ENCODE measurements at places on chromosomes 7 and 10.

- no peak for DNase-seq
These were observed 132.6 kb downstream of the RGS10 start for GRCh38 chr10:119409906-119410305.

- DNase-seq = no peak
These were observed 151.3 kb upstream of the FAM20C start for GRCh38 chr7:40799-41750.

DNA sequence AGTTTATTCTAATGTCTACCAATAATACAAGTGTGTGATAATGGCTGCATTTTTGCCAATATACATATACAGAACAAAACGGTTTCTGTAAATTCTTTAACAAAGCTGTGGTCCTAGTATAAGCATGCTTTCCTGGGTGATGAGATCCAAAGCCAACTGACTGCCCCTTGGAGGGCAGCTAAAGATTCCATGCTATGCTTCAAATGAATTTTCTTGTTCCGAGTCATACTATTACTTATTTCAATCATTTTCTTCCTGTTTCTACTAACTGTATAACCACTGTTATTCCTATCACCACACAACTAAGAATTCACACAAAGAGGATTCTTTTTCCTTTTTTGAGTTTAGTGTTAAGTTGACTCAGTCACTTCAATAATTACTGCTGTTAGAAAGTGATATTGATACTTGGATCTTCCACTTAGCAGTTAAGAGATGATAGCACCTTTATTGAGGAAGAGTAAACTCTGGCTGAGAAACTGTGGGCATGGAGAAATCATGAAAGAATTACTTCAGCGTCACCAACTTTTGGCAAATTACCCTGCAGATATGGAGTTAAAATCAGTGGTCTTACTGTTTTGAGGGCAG lies 197.5 kb downstream of the ARL4A start:
- no peak for DNase-seq

- no peak for DNase-seq
These were observed 7.1 kb upstream of the HOXA2 start for GRCh38 chr7:27109466-27110185.

- DNase-seq = no peak
These were observed 405.6 kb downstream of the TCERG1L start for GRCh38 chr10:130905921-130906320.

DNA sequence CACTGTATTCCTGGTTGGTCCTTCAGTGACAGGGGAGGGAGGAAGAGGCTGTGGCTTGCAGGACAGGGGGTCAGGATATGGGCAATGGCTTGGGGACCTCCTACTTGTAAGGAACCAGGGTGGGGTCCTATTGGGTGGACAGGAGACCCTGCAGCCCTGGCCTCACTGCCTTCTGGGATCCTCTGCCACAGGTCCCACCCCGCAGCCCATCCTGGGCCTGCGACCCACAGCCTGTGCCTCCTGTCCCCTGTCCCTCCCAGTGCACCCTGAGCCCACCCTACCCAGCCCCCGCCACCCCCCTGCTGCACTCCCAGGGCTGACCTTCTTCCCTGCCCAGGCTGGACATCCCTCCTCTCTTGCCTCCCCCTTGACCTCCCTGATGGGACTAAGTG lies 58.7 kb upstream of the MYL10 start:
- DNase-seq = no peak

GRCh38 chr7:26193432-26194207 lies 6.9 kb downstream of the HNRNPA2B1 start:
- no peak for DNase-seq

- DNase-seq = no peak
These were observed 62.5 kb upstream of the TOMM7 start for GRCh38 chr7:22884911-22885788.

GRCh38 chr10:69843923-69844322 lies 42.2 kb downstream of the COL13A1 start:
- no peak for DNase-seq

DNA sequence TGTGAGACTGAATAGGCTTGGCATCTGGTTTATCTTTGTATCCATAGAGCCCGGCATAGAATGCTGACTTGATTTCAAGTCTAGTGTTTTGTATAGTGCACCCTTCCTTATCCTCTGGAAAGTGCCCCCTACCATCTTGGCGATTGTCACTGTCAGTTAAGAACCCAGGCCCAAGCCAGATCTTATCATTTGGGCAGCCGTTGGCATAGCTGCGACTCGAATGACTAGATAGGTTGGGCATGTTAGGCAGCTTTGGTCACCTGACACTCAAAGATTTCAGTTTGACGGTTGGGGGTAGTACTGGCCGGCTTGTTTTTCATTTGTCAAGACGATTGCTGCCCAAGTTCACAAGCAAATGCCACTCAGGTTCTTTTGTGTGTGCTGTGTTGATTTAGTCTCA lies 6.6 kb downstream of the NIPSNAP2 start:
- no peak for DNase-seq

DNA sequence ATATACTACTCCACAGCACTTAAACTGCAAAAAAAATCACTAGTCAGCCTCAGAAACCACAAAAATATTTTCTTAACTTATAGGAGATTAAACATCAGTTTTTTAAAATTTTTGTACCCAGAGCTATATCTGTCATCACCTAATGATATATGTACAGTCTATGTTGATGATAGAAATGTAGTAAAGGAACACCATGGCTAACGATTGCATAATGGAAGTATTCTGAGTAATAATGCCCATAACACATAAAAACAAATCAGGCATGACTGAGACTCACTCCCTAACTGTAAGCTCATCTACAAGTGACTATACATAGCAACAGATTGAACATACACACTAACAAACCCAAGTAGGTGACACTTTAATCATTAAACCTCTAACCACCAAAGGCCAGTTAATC lies 51.3 kb downstream of the TSPAN12 start:
- no peak for DNase-seq

- DNase-seq = no peak
These were observed 84.9 kb downstream of the C10orf105 start for GRCh38 chr10:71634531-71635164.

DNA sequence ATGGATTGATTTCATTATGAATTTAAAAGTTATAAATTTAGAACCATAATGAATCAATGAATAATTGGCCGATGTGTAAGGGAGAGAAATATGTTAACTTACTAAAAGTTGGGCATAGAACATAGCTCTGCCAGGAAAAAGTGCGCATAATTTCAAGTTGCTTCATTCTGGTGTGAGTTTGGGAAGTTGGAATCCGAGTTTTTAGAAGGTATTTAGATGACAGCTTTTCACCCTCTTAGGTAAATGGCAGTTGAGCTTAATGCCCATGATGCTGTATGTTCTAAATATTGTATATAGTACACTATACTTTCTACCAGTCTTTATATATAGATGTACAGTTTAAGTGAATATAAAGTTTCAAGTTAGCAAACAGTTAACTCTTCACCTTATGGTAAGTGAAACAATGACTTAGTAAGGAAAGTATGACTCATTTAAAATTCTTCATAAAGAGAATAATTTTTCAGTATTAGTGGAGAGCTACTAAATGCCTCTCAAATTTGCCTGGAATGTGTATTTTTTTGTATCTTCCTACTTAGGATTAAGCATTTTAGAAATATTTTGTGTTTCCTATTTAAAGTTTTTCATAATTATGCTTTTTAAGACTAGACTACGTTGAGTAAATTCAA lies 1.6 kb downstream of the C1GALT1 start:
- DNase-seq = no peak

- DNase-seq = no peak
These were observed 623.9 kb upstream of the FOXK1 start for GRCh38 chr7:4058158-4058557.

- DNase-seq = no peak
These were observed 30.7 kb downstream of the MBL2 start for GRCh38 chr10:52741851-52742250.

GRCh38 chr10:6669269-6669859 lies 89.3 kb upstream of the PRKCQ start:
- no peak for DNase-seq

DNA sequence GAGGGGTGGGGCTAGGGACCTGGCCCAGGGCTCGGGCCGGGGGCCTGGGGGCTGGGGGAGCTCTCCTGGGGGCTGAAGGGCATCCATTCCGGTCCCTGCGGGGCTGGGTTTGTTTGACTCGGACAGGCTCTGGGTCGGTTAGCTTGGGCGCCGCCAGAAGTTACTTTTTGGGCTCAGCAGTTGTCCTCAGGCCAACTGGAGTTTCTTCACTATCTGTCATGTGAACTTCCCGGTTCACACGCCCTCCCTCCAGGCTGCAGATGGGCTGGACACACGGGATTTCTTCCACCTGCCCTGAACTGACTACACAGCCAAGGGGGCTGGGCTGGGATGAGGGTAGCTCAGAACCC lies 3.8 kb downstream of the SLC4A2 start:
- no peak for DNase-seq

GRCh38 chr7:151663382-151664100 lies 143.8 kb upstream of the RHEB start:
- no peak for DNase-seq
